ENCODE measurements at places on chromosomes 12 and 14. TPM values are rescaled to one million over a fixed set of nuclear protein-coding genes. Genes with fewer than 3 reads are reported as not detected.
A peak's percentile ranks its signal among the peaks of the same experiment; 100 is the strongest.

DNA sequence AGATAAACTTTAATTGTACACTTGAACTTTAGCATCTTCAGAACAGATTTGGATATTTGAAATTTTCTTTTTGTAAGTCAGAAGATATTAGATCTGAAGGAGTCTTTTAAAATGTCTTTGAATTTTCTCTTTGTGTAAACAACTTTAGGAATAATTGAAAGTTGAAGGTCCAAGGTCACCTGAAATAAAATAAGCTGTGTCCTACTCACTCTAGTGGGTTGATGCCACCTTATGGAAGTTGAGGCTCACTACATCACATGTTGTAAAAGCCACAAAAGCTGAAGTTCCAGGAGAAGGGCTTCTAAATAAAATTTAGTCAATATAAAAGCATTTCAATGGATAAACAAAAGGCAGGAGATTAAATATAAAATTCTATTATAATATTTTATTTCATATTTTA lies 122.0 kb upstream of the ATXN7L3B start:
- DNase-seq, result no peak

DNA sequence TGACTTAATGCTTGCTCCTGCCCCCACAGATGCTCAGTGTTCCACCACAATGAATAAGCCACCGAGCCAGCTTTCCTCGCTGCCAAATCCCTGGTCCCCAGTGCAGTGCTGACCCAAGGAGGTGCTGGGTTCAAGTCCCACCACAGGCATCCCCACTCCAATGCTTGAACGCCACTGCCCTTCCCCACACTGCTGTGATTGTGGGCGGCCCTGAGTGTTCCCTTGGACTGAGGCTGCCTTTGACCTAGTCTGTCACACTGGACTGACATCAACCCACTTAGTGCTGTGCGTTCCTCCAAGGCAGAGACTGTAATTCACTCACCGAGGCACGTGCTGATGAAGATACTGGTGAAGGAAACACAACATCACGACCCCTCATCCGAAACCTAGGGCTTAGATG lies 83.4 kb upstream of the TMCC3 start:
- no peak for DNase-seq

- no peak for DNase-seq
These were observed 49.2 kb downstream of the FBXL14 start for GRCh38 chr12:1544996-1545700.

GRCh38 chr14:85587151-85587711 lies 57.3 kb downstream of the FLRT2 start:
- DNase-seq, result no peak

- DNase-seq, result no peak
These were observed 226.8 kb downstream of the NUAK1 start for GRCh38 chr12:105911966-105912365.

HELB gene
- 20.8 TPM for total RNA-seq

GRCh38 chr14:56145965-56146364 lies 27.8 kb downstream of the PELI2 start:
- DNase-seq, result peak; percentile 59

GUCY2C gene
- not detected for total RNA-seq

GRCh38 chr12:55938826-55939501 lies 8.0 kb downstream of the DGKA start:
- DNase-seq, result peak; percentile 65

- no peak for DNase-seq
These were observed 208.5 kb downstream of the C12orf50 start for GRCh38 chr12:87820524-87821202.

LRFN5 gene
- not detected for total RNA-seq
